ENCODE measurements at places on chromosomes 7 and 10.

DNA sequence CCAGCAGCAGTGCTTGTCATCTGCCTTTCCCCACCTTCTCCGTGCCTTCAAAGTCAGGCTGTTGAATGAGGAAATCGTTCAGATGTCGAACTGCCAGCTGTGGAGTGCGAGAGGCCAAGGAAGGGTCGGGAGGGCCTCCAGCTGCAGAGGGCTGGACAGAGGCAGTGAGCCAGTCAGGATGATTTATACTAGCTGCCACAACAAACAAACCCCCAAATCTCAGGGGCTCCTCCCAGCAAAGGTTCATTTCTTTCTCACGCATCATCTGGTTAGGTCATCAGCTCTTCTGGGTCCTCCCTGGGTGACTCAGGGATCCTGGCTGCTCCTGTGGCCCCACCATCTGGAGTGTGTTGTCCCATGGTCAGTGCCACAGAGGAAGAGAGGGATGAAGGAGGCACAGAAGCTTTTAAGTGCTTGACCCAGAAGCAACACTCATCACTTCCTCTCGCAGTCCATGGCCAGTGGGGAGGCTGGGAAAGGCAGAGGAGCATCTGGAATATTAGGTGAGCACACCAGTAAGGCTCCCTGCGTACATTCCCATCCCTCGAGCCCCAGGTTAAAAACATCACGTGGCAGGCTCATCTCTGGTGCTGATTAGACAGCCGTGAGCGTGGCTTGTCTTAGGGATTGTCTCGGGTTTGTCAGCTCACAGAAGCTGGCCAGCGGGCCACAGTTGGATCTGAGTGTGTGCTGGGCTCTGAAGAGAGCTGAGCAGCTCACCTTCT is 140.7 kb downstream of the RGS10 start:
- DNase-seq: no peak

DNA sequence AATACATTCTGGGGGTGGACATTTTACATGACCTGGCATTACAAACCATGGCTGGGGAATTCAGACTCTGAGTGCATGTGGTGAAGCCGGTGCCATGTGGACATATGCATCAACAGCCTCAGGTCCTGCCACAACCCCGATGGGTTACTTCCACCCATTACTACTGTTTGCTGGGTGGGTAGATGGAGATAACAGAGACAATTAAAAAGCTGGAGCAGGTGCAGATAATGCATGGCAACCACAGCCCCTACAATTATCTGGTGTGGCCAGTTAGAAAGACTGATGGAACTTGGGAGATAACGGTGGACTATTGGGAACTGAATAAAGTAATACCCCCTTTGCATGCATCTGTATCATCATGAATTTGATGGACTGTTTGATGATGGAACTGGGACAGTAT is 21.6 kb upstream of the ADAMTS14 start:
- no peak for DNase-seq

- DNase-seq: no peak
Measured at GRCh38 chr10:20748551-20748950, 148.6 kb downstream of the NEBL start.

GRCh38 chr10:62545160-62546066 is 171.2 kb downstream of the ZNF365 start:
- no peak for DNase-seq

- DNase-seq: no peak
Measured at GRCh38 chr7:17325364-17325763, 26.9 kb downstream of the AHR start.

GRCh38 chr7:142308326-142308725 is 50.5 kb upstream of the PRSS58 start:
- no peak for DNase-seq

GRCh38 chr7:40916813-40917212 is 782.0 kb downstream of the SUGCT start:
- DNase-seq: no peak

DNA sequence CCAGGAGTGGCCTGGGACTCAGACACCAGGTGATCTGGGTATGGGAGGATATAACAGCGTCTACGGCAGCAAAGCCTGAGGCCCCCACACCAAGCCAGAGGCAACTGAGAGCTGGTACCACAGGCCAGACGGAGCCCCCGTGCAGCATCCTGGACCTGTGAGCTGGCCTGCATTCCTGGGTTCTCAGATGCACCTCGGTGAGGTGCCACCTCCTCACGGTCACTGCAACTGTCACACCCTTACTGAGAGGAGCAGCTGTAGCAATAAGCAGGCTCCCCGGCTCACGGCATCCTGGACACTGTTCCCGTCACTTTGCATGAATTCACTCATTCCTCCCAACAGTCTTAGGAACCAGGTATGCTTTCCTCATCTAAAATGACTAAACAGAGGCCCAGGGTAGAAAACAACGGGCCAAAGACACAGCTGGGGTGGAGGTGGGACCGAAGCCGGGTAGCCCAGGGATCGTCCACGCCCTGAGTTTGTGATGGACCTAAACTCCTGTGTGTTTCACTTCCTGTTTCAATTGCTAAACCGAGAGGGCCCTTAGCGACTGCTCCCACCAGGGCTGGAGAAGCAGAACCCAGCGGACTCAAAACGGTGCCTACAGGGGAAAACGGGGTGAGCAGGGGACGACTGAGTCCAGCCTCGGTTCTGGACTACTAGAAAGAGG is 98.7 kb downstream of the CTBP2 start:
- no peak for DNase-seq

All from stimulated activated CD8-positive, alpha-beta memory T cell treated with anti-CD3 and anti-CD28 coated beads, Interleukin-4, amount 100 ng/mL, for 24 hours (primary cell).